Endothelial cell of umbilical vein (primary cell): ENCODE measurements at places on chromosomes 16 and 17.

DNA sequence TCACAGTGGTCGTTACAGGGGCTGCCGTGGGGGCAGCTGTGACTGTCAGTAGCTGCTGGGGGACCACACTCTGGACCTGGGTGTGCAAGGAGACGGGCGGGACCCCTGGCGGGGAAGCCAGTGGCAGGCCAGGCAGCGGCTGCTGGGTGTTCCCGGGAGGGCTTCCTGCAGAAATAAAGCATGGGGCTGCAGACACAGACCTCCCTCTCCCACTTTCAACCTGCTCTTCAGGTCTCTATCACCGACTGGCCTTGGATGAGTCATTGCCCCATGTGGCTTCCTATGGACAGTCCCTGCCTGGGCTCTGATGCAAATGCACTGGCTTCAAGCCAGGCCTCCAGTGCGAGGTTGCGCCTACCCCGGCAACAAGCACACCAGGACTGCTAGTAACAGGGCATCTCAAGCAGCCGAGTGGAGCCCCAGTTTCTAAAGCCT lies 17.2 kb downstream of the SREBF1 start:
- peak; percentile 87 for DNase-seq

- DNase-seq = peak; percentile 99
Observed at GRCh38 chr17:1716912-1717695, 6.9 kb upstream of the TLCD2 start.

GRCh38 chr16:26070302-26071100 lies 378.7 kb downstream of the HS3ST4 start:
- DNase-seq = no peak

- peak; percentile 31 for DNase-seq
Observed at GRCh38 chr16:383326-384051, 1.7 kb upstream of the PGAP6 start.

- DNase-seq = no peak
Observed at GRCh38 chr17:40337351-40337750, 27.2 kb downstream of the GJD3 start.

DNA sequence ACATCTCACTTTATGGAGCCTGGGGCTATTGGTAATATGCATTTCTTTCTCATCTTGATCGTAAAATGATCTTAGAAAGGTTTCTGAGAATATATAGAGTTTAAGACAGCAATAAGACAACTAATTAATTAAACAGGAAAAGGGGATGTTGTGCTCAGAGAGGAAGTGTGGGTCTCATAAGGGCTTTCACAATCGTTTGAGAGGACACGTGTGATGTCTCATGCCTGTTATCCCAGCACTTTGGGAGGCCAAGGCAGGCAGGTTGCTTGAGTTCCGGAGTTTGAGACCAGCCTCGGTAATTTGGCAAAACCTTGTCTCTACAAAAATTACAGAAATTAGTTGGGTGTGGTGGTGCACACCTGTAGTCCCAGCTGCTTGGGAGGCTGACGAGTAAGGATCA lies 295.6 kb downstream of the WWOX start:
- no peak for DNase-seq

DNA sequence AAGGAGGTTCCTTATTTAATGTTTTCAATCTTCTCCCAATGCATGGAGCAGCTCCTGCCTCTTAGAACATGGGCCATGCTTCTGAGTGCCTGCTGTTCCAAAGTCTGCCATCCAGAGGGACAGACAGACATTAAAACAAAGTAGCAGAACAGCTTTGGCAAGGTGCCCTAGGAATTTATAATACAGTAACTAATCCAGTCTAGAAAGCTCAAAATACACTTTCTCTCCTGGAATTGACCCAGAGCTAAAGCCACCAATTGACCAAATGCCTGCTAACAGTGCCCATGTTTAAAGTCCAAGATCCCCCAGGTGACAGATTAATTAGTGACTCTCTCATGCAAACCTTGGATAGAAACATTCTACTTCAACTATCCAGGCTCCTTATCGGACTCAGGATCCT lies 11.1 kb upstream of the CHRNE start:
- DNase-seq = no peak

- peak; percentile 16 for DNase-seq
Observed at GRCh38 chr17:28370035-28370743, at the start of gene VTN. TSS of gene VTN (minus strand) at chr17:28370307. CDS start at chr17:28370203, 104 bp downstream.

- DNase-seq = no peak
Observed at GRCh38 chr17:44782326-44782850, 23.6 kb downstream of the ADAM11 start.
